Activated naive CD4-positive, alpha-beta T cell (primary cell): ENCODE measurements at places on chromosomes 3 and 15.

DNA sequence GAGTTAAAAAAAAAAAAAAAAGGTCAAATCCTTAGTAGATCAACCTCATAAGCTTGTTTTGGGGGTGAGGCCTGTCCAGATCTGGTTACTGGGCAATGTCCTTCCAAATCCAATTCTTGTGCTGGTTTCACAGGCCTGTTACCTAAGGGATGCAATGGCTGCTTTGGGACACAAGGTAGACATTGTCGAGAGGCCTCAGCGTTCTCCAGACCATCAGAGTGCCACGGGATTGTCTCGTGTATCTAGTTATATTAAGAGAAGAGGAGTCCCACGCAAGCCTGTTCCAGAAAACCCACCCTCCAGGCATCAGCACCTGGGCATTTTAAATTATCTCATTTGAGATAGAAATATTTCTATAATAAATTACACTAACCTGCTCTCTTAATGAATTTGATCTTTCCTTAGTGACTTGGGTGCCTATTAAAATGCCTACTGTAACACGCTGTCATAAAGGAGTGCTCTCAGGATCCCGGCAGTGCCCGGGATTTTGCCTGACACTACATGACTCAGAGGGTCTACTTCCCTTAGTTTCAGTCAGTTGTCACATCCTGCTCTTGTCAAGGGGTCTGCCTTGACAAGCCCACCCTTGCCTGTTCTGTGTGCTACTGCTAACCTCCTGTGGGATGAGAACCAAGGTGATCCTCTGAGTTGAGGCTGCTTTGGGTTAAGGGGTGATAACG lies 116.0 kb downstream of the LIPC start:
- no peak for DNase-seq

DNA sequence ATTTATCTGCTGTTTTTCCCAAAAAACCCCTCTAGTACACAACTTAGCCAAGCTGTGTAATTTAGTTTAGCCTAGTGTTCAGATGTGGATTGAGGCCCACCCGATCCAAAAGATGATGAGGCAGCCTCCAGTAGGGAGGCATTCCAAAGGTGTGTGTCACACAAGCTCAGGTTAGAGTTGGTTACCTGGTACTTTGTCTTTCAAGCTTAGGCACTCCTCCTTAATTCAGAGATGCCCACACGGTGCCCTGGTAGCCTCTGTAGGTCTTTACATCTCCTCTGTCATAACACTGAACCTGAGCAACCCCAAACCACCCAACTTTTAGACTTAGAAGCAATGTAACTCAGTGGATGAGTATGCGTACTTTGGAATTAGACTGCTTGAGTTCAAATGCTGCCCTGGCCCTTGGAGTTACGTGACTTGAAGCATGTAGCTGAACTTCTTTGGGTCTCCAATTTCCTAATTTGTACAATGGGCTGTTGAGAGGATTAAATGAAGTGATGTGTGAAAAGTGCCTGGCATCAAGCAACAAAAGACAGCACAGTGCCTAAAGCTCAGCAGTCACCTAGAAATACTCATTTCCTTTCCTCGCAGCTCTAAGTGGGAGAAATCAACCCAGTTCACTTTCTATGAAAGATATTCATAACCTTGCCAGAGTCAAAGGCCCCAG lies 284.6 kb upstream of the RARB start:
- no peak for DNase-seq

DNA sequence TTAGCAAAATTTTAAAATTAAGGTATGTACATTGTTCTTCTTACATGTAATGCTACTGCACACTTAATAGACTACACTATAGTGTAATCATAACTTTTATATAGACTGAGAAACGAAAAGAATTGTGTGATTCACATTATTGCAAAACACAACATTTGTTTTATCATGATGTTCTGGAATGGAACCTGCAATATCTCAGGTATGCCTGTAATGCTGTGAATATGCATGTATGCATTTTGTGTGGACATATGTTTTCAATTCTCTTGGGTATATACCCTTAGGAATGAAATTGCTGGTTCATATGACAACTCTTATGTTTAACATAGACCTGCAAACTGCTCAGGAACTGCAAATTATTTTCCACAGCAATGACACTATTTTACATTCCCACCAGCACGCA lies 38.6 kb upstream of the TJP1 start:
- no peak for DNase-seq

DNA sequence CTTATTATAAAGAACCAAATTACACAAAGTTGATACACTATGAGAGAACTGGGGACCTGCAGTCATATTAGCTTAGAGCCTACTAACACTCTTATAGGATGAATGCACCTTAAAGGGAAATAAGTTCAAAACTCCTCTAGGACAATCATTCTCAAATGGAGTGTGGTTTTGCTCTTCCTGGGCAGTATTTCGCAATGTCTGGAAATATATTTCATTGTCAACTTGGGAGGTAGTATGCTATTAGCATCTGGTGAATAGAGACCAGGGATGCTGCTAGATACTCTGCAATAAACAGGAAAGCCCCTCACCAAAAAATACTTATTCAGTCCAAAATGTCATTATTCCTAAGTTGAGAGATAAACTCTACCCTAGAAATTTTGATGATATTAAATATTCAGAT lies 451.4 kb upstream of the ARPP21 start:
- no peak for DNase-seq

- DNase-seq = no peak
Measured at GRCh38 chr3:60809857-60810610, 441.2 kb downstream of the FHIT start.

DNA sequence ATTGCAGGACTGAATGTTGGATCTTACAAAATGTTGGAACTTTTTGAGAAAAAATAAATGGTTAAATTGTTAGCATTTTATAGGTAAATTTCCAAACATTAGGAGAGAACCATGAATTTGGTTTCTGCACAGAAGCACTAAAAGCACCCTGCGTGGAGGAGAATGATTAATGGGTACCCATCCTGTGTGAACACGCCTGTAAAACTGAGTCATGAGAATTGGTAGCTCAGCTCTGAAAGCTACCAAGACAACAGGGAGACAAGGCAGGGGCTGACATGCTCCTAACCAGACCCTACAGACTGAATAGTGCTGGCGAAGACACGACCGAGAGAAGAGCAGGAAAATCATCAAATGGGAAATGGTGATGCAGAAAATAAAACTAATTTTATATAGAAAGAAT lies 32.4 kb upstream of the MTMR10 start:
- no peak for DNase-seq

DNA sequence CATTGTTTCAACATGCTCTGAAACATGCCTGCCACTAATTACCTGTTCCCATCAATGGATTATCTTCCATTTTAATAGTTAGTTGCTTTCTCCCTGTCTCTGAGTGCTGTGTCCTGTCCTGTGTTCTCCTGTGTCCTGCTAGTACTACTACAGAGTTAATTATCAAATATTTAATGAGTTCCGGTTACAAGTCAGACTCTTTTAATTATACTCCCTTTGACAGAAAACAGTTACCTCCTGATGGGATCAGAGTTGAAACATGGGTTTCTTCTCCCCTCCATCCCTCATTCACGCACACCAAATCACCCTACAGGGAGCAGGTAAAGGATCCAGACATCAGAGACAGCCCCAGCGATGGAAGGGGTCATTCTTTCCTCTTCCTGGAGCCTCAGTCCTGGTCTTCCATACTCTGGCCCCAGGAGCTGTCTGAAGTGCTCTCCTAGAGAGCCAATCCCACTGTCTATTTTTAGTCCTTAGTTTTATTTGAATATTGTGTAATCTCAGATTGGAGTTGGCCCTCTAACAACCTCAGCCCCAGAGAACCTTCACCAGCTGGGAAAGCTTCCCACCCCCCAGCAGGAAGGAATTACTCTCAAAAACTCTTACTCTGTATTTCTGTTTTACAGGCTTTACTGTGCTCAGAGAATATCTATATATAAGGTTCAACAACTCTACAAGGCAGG lies 137.0 kb upstream of the C2CD4B start:
- no peak for DNase-seq

DNA sequence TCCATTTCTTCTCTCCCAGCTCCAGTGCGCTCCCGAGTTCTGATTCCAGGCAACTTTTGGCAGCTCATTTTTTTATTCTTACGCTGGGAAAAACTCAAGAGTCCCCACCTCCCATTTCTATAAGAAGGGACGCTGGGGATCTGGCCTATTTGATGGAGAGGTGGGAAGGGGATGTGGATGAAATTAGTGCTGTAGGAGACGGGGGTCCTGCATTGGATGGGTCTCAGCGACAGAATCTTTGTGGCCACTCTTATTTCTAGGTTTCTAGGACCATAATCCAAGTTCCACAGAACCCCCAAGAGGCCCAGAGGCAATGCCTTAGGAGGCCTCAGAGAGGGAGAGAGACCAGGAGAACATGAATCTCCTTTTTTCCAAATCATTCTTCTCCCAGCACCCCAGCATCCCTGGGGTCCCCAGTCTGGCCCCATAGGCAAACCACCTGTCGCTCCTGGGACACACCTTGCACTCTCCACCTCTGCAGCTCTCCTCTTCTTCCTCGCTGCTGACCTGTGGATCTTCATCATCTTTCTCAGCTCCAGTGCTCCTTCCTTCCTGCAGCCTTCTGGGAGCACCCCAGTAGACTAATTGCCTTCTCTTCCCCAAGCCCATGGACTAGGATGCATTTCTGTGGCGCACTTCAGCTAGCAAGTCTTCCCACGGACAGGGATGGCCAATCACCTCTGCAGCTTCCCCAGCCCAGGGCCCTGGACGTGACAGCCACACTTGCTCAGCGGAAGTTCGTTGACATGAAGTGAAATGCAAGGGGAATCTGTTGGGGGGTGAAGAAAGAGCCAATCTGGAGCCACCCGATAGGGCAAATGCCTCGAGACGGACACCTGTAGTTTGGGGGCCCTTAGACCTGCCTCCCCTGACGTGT lies 100.1 kb upstream of the ALDH1A3 start:
- DNase-seq = no peak

- DNase-seq = no peak
Measured at GRCh38 chr3:107662124-107662507, 139.4 kb downstream of the BBX start.

DNA sequence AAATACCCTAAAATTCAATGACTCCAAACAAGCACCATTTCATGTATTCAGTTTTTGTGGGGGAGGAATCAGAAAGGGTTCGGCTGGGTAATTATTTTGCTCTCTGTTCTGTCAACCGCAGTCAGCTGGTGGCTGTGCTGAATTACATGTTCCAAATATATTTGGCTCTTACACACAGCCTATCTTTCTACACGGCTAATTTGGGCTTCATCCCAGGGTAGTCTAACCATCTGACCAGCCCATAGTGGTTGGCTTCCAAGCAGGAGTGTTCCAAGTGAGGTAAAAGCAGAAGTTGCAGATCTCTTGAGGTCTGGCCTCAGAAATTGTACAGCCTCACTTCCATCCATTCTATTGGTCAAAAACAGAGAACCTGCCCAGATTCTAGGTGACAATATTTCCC lies 760.8 kb upstream of the SEMA6D start:
- no peak for DNase-seq

- DNase-seq = no peak
Measured at GRCh38 chr3:31981206-31982181, at the start of the genes OSBPL10 and ZNF860. Gene OSBPL10, minus strand, starts transcription at chr3:31981262. Its CDS starts 83 bp downstream, at chr3:31981179. Gene ZNF860, plus strand, starts transcription at chr3:31981750. Its CDS starts 7,330 bp downstream, at chr3:31989080.

DNA sequence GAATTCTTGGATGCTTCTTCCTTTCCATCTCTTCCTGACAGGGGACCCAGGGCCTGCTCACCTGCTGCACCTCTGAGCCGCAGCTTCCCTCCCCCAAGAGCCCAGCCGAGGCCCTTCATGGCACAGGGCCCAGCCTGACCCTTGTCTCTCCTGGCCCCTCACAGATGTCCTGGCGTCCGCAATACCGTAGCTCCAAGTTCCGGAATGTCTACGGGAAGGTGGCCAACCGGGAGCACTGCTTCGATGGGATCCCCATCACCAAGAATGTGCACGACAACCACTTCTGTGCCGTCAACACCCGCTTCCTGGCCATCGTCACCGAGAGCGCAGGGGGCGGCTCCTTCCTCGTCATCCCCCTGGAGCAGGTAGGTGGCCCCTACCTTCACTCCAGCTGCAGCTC lies 66.2 kb downstream of the CORO2B start:
- DNase-seq = no peak

DNA sequence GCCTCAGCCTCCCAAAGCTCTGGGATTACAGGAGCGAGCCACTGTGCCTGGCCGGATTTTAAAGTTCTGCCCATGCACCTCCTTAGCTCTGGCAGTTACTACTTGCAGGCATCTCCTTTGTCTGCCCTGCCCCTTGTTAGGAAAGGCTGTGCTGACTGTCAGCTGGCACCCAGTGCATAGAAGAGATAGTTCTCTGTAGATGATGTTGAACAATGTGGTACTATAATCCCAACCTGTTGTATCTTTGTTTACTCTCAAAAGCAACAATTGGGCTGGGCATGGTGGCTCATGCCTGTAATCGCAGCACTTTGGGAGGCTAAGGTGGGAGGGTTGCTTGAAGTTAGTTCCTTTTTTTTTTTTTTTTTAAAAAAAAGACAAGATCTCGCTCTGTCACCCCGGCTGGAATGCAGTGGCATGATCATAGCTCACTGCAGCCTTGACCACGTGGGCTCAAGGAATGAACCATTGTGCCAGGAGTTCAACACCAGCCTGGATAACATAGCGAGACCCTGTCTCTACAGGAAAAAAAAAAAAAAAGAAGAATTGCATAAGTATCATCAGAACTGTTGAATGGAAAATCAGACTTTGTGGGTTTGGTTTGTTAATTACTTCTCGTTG lies 30.6 kb downstream of the FLNB start:
- no peak for DNase-seq

- DNase-seq = no peak
Measured at GRCh38 chr3:64459711-64460110, 228.1 kb downstream of the ADAMTS9 start.

DNA sequence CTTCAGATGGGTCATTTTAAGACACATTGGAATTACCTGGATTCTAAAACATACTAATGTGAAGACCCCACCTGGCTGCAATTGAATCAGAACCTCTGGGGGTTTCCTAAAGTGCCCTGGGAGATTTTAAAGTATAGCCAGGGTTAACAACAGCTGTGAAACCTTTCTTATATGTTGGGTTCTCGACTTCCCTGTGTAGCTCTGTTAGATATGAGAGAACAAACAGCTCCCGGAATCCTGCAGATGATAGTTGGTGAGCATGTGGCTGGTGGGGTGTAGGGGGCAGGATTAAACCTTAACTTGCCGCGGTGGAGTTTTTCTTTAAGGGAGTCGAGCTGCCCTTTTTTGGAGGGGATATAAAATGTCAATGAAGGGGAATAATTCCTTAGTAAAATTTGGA lies 12.1 kb downstream of the PLCL2 start:
- no peak for DNase-seq

- no peak for DNase-seq
Measured at GRCh38 chr15:51736069-51736468, 1.4 kb downstream of the LYSMD2 start.

DNA sequence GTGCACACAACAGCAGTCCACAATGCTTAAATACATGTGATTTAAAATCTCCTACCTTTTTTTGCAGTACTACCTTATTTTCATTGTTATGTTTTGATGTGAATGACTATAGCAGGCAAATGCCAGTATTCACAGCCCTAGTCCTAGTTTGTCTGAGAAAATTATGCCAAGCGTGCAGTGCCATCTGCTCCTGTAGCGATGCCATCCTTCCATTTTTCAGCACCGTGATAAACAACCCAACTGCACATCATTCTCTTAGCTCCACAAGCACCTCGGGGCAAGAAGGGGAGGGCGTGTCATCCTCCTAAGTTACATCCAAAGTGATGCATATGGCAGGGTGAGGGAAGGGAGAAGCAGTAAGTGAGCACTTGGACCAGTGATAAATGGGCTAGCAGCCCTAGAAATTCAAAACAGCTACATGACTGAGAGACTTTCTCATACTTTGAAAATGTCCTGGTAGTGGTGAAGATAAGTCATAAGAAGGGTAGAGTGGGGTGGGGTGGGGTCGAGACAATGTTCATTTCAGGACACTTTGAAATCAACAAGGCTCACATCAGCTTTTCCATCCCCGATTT lies 198.8 kb downstream of the LSAMP start:
- DNase-seq = no peak
